ENCODE measurements at places on chromosomes 1 and 21.

DNA sequence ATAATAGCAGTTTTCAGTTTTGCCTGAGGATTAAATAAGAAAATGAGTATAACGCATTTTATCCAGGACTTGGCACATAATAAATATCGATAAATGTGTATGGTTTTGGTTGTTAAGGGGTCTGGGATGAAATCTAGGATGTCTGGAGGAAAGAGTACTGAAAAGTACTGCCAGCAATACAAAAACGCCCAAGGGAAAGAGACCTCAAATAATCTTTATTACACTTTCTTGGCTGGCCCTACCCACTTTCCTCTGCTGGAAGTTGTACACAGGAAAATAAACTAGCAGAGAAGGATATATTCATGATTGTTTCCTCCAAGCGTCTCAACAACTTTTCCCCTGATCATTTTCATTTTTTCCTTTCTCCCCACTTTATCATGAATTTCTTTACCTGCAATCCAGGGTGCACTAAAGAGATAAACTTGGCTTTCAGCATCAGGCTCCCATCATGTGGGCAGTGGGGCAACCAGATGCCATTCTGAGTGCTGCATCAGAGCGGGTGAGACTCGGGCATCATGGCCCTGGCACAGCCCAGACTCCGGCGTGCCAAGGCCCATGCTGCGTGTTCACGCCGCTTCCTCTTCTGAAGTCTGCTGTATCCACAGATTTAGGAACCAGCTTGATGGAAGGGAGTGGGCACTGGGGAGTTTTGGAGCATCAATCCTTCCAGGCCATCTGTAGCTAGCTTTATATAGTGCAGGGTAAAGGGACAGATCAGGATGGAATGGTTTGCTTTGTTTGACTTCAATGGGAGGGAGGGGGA is 35.8 kb upstream of the PLXNA2 start:
- DNase-seq, result no peak

- DNase-seq, result no peak
These were observed 180.8 kb upstream of the KCNK2 start for GRCh38 chr1:214901718-214902117.

DNA sequence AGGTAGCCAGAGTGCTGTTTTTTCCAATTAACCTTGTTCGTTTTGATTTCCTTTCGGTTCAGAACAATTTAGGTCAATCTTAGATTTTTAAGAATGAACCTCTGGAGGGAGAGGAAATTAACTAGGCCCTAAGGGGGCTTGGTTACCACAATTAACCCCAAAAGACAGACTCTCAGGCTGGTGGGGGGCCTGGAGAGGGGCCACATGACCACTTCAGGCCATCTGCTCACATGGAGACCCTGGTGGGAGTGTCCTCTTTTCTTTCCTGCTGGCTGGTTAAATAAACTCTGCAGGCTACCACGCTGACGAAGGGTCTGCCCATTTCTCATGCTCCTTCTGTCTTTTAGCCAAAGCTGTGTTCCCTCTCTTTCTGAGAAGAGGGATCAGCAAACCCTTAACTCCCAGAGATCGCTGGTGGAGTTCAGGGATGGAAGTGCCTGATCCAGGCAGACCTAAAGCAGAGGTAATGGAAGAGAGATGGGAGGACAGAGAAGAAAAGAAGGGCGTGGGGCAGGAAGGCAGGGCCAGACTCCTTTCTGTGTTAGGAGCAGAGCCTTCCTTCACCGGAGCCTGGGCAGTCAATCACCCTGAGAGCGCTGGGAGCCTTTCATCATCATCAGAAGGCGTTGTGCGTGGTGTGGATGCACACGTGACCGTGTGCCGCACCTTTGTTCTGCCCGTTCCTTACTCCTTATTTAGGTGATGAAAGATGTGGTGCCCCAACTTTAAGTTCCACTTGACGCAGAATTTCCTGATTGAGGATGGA is 58.5 kb downstream of the KIF26B start:
- no peak for DNase-seq

GRCh38 chr1:147640553-147641165 is 29.7 kb downstream of the ACP6 start:
- no peak for DNase-seq

GRCh38 chr1:54971317-54971791 is 9.1 kb upstream of the TMEM61 start:
- DNase-seq, result no peak

DNA sequence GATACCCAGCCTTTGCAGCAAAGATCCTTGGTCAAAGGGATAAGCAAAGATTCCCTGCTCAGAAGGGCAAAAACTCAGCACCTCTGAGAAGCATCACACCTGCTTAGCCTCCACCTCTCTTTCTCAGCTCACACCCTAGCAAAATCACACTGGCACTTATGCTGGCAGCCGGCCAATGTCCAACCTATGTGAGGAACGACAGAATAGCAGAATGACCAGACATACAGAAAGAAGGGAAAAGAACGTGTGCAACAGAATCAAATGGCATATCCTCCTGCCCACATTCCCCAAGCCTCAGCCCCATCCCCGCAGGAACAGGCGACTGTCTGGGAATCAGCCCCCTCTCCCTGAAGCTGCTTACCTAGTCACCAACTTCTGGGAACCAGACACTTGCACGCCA is 664 bp upstream of the ADORA3 start:
- no peak for DNase-seq

DNA sequence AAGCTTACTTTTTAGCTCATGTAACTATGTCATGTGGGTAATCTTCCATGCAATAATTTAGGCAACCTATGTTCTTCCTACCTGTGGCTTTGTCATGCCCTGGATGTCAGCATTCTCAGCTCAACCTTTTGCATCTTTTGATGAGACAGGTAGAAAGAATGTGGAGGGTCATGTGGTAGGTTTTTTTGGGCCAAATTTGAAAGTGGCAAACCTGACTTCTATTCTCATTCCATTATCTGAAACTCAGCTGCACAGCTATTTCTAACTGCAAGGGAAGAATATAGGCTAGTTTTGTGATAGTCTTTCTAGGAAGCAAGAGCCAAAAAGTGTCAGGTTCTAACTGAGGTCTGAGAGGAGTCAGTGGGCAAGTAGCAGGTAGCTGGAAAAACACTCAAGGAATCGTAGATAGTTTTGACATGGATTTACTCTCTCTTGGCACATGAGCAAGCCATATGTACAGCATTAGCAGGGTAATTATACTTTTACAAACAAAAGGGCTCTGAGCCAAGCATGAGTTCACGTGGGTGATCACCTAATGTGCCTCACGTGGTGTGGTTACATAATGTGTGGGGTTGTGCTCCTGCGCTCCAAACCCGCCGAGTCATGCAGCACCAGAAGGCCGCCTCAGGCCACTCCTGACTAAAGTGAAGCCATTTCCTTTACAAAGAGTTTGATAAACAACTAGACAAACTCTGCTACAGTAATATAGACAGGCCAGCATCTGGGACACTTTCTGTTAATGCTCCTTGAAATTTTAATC is 1013.8 kb downstream of the PLA2G4A start:
- DNase-seq, result no peak

- no peak for DNase-seq
These were observed 2.1 kb upstream of the KNCN start for GRCh38 chr1:46553506-46553905.

- no peak for DNase-seq
These were observed 90.2 kb upstream of the TSPAN2 start for GRCh38 chr1:115179397-115180079.

DNA sequence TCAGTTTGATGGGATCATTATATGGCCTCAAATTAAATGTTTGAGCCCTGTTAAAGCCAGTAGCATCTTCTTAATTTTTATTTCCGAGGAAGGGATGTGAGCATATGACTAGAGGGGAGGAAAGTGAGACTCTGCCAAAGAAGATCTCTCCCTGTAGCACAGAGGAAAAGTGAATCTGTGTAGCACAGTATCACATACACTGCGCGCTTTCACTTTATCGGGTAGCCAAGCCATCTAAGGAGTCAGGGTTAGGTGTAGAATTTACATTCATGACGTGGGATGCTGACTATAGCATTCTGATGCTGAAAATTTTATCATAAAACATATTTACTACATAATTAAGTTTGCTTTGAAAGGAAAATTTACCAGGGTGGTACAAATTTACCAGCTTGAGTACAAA is 24.0 kb downstream of the LRRC8D start:
- DNase-seq, result no peak

GRCh38 chr21:45593162-45594022 is 50.1 kb upstream of the PCBP3 start:
- DNase-seq, result no peak

DNA sequence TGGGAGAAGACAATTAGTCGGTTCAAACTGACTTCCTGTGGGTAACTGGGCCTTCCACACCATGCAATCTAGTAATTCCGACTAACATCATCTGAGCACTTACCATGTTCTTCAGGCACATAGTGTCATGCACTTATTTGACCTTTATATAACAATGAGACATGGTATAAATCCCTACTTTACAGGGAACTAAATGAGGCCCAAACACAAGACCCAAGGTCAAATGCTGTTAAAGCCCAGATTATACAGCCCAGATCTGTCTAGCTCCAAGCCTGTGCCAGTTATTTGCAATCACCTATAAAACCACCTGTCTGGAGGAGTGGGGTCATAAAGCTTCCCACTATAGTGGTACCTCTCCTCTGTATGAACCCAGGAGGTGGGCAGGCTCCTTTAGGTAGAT is 40.8 kb downstream of the JAK1 start:
- no peak for DNase-seq

DNA sequence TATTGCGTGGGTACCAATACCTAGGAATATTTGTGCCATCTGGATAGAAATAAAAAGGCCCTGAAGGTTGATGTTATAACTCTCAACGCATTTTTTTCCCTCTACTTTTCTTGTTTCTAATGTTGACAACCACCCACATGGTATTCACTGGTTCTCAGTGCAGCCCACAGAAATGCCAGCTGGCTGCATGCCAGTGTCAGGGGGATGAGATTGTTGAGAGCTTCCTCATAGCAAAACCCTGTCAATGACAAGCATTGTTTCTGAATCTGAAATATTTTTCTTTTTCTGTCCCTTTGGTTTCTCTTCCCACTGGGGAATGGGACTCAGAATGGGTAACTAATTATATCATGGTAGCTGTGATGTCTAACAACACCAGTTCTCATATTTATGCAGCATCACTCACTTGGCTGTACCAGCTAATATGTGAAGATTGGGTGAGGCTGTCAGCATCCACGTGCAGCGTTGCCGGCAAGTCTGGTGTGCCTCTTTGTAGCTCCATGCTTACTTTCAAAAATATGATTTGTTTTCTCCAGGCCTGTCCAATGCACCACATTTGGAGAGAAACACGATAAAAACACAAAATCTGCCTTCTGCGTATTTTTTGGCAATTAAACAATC is 284.6 kb downstream of the PTBP2 start:
- DNase-seq, result peak; percentile 56

- peak; percentile 74 for DNase-seq
These were observed 18.4 kb upstream of the COL6A2 start for GRCh38 chr21:46079352-46080170.

DNA sequence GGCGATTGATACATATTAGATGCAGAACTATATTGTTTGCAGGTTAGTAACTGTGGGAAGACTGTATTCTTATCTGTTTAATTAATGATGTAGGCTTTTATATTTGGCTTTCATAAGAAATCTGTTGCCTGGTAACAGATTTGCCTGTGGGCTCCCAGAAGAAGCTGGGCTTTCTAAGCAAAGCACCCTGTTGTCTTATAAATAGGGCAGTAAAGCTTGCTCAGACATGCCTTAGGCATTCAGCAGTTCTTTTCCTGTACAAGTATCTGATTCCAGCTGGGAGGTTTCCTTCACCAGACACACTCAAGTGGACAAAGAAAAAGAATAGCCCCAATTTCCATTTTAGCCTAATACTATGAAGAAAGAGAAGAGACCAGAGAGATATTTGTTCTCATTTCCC is 524.0 kb downstream of the LRRIQ3 start:
- DNase-seq, result no peak

GRCh38 chr1:233326319-233326718 is 1.2 kb upstream of the MAP3K21 start:
- no peak for DNase-seq

DNA sequence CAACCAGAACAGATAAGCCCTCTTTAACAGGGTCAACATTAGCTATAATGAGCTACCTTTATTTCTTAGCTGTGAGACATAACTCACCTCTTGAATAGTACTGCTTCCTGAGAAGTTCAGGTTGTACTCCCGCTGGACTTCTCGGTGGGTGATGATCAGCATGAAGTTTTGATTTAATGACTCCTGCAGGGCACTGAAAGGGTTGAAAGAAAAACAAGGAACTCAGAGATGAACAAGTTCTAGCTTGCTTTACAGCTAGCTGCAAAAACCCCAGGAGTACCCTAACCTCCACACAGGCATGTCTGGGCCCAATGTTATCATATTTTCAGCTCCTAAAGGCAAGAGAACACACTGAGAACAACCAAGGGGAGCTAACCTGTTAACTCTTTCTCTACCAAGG is 254.4 kb downstream of the FAF1 start:
- DNase-seq, result no peak

DNA sequence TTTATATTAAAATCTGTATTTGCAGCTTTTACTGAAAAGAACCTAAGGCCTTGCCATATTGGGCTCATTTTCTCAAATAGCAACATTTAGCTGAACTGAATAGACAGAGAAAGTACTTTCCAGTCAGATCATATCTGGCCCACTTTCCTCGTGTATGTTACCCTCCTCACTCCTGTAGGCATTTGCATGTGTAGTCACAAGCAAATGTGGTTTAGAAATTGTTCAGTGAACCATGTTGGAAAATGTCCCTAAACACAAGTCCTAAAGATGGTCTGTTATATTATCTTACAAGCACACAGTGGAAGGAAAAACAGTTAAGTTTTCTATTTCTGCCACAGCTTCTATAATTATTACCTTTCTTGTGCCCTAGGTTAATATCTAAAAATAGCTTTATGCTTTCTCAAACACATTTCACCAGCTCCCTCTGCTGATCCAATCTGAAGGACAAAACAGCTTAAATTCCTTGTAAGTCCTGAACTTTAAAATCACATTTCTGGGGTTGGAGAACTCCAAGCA is 606 bp upstream of the FMO4 start:
- no peak for DNase-seq

- DNase-seq, result no peak
These were observed 111.5 kb downstream of the PSMG1 start for GRCh38 chr21:39071623-39072214.

GRCh38 chr1:200558866-200559459 is 61.6 kb downstream of the KIF14 start:
- no peak for DNase-seq

DNA sequence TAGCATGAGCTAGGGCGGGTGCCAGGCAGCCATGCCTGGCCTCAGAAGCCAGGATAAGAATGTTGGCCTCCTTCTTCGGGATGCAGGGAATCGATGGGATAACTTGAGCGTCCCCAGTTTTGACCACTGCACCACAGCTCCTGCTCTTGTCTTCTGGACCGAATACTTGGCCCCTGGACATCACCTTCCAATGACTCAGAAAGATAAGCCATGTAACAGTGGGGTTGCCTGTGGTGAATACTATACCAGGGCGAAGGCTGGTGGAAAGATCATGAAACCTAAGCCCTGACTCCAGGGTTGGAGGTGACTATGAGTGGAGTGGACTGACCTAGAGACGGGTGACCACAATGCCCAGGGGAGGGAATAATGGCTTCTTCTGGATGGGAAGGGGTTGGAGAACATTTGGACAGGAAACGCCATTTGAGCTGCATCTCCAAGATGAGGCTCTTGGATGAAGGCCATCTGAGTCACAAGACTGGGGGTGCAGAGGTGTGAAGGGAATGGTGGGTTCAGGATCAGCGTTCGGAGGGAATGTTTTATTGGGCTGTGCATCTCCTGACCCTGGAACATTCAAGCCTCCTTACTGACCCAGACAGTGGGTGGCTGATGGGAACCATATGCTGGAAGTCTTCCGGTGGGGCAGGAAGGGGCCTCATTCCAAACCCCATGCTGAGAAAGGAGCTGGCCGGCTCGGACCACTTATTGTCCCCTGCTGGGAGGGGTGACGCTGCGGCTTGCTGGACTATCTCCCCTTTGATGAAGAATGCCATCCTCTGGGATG is 18.5 kb upstream of the KCNE2 start:
- peak; percentile 46 for DNase-seq

All from right forelimb (tissue), 1 donor.